ENCODE measurements at places on chromosomes 7 and 10.

- DNase-seq = no peak
Measured at GRCh38 chr10:76125900-76126299, 694.5 kb downstream of the LRMDA start.

DNA sequence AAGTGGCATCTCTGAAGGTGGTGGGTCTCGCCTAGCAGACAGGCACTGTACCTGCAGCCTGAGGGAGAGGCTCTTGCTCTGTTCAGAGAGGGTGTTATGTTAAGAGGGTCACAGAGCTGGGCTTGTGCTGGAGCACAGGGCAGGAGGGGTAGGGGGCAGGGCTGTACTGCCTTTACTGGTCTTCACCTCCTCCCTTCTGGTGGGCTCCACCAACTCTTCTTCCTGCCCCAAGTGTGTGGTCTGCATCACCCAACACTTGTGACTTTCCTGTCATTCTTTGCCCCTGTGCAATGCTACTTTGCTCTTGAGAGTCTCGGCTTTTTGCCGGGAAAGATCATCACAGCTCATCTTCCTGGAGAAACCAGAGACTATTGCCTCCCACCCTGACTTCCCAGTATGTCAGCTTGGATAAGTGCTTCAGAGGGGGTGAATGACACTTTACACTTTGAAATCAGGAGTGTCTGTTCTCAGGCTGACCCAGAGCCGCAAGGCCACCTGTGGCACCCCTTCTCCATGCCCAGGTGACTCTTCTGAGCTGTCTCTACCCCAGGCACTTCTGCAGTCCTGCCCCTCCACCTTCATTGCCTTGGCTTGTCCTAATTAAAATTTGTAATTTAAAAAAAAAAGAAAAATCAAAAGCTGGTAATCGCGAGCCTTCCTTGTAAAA, 38.4 kb upstream of the IKZF1 start:
- DNase-seq = no peak

DNA sequence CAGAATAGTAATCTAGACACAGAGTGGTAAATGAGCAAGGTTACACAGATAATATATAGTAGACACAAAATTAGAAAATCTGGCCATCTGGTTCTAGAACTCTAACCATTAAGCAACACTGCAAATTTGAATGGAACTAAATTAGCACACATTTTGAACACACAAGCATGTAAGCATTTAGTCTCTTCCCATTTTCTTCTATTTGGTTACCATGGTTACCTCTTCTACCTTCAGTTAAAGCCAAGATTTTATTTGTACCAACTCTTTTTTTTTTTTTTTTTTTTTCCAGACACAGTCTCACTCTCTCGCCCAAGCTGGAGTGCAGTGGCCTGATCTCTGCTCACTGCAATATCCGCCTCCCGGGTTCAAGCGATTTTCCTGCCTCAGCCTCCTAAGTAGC, 790.5 kb downstream of the MAGI2 start:
- DNase-seq = no peak

DNA sequence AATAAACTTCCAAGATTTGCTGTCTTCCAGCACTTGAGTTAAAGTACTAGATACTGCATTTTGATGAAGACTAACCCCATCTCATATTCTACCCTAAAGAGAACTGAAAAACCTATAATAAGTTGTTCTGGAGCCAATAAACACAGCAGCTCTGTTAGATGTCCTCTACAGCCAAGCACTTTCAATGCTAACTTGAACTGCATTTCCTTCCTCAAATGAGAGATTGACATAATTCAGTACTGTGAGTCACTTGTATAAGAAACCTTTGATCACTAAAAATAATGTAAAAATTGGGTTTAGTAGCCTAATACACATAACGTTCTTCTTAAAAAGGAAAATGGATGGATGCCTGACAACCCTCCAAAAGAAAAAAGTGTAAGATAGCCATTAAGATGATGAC, 81.3 kb downstream of the ITGB8 start:
- DNase-seq = no peak

- DNase-seq = no peak
Measured at GRCh38 chr10:92849234-92849525, 860 bp downstream of the EXOC6 start.

DNA sequence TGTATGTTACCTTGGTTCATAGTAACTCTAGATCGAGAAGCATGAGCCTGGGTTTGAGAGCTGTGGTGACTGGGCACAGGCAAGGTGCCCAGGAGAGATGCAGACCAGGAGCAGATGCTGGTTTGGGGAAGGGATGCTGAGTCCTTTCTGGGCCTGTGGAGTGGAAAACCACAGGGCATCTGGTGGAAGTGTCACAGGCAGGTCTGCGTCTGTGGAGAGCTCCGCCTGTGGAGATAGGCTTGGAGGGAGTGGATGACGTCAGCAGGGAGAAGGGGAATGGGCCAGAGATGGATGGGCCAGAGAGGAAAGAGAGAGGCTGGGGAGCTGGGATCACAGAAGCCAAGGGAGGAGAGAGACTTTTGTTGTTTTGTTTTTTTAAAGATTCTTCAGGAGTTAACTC, 14.8 kb downstream of the CYP26A1 start:
- DNase-seq = no peak

DNA sequence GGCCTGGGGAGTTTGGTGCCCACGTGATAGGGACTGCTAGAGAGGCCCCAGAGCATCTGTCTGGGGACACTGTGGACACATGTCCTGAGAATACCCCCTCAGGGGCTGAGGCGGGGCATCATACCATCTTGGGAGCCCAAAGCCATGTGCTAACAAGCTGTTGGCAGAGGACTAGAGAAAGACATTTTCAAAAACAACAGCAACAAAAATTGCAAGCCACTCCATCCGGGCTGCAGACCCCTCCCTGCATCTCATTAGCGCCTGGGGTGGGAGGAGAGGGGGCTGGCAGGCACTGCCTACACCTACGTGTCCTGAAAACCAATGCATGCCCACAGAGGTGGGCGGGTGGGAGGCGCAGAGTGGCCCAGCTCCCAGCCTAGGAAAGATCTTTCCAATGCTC, 507.4 kb upstream of the PODXL start:
- DNase-seq = no peak

DNA sequence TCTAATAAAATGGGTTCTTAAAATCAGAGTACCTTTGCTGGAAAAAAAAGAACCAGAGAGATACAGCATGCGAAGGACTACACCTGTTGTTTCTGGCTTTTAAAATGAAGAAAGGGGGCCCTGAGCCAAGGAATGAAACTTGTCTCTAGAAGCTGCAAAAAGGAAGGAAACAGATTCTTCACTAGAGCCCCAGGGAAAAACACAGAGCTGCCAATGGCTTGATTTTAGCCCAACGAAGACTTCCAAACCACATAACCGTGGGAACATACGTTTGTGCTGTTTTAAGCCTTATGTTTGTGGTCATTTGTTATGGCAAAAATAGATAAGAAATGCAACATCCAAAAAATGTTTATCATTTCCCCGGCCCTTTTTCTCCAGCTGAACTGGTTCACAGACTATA, 780.0 kb downstream of the SORCS1 start:
- DNase-seq = no peak

DNA sequence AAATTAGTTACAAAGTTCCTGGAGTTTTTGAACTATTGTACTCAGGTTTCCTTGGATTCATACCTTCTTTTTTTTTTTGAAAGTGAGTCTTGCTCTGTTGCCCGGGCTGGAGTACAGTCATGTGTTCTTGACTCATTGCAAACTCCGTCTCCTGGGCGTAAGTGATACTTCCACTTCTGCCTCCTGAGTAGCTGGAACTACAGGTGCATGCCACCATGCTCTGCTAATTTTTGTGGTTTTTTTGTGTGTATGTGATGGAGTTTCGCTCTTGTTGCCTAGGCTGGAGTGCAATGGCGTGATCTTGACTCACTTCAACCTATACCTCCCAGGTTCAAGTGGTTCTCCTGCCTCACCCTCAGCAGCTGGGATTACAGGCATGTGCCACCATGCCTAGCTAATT, 22.3 kb downstream of the MCM10 start:
- no peak for DNase-seq

GRCh38 chr7:91043186-91043585, 221.0 kb upstream of the FZD1 start:
- DNase-seq = no peak

GRCh38 chr10:132603851-132604533, 66.4 kb downstream of the INPP5A start:
- no peak for DNase-seq

DNA sequence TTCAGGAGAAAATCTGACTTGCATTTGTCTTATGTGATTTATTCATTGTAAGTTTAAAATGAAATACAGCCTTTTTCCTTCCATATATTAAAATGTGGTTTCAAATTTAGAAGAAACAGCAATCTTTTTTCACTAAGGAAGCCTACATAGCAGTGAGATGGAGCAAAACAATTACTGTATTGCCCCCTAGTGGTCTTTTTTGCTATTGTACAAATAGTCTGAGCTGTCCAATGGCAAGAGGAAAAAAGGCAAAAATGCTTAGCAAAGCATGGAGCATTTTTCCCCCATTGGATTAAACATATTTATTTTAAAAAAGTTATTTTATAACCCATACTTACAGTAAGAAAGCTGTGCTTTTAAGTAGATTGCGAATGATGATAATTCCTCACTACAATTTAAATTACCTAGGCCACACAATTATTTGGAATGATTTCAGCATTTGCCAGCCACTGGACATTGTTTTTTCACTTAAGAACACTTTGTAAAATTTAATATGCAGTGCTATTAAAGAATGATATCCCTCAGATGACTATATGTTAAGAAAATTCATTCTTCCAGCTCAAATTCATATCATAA, 119.5 kb downstream of the CPED1 start:
- no peak for DNase-seq

GRCh38 chr7:68422281-68422680, 1176.0 kb upstream of the AUTS2 start:
- DNase-seq = no peak

DNA sequence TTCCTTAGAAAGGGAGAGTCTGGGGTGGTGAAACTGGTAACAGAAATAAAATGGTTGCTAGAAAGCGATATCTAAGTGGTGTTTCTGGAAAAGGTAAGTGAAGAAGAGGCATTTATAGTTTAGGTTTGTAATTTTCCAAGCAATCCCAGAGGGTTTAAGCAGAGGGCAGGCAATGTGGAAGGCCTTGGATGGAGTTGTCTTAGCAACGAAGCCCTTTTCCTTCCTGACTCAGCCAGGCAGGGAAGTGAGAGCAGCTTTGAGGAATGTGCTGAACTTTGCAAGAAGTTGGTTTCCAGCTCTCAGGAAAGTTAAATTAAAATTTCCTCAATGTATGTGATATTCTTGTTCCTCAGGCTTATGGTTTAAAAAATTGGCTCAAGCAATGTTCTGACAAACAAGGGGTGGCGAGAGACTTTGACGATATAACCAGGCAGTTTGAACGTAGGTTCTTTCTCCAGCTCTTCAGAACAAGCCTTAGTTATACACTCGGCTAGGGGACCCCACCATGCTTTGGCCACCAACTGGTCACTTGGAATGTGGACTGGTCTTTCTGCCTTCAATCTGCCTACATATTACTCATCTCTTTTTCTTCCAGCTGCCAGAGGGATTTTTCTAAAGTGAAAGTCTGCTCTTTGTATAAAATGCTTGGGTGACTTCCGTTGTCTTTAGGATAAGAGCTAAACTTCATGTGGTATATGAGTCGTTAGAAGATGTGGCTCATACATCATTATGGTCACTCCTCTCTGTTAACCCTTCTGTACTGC, 66.9 kb upstream of the SLC25A13 start:
- no peak for DNase-seq

DNA sequence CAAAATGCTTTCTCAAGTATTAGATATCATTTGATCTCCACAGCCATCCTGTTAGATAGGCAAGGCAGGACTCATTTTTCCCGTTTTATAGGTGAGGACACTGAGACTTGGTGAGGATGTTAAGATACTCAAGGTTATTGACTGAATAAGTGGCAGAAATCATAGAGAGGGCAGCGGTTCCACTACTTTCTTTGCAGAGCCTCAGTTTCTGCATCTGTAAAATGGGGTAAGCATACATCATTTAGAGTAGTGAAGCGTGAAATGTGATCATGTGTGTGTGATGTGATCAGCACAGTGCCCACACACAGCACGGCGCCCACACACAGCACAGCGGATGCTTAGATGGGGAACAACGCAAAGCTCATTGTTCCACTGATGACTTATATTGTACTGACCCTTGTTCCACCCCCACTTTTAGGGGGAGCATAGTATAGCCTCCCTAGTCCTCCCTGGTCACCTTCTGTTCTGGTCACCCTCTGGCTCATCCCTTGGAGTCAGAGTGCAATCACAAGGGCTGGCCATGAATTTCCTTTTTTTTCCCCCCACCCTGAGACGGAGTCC, 10.5 kb downstream of the UBTD1 start:
- no peak for DNase-seq

DNA sequence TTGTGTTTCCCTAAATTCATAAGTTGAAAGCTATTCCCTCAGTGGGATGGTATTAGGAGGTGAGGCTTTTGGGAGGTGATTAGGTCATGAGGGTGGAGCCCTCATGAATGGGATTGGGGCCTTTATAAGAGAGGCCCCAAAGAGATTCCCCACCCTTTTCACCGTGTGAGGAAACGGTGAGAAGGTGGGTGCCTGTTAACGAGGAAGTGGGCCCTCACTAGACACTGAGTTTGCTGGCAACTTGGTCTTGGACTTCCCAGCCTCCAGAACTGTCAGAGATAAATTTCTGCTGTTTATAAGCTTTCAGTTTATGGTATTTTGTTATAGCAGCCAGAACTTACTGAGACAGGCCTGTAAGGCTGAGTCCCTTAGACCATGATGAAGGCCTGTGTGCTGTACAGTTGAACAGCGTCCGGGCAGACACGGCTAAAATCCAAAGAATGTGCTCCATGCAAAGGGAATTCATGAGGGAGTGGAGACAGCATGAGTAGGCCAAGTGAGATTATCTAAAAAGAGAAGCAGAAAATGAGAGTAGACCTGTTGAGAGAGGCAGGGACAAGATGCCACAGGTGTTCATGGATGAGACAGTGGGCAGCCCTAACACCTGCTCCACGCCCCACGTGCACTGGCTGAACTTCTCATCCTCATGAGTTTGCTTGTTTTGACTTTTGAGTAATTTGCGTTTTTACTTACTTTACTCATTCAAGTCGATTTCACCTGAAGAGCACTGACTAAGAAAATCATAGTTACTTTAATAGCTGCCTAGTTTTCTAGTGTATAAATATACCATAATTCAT, 66.9 kb upstream of the SFMBT2 start:
- no peak for DNase-seq

GRCh38 chr10:60846173-60846572, 67.9 kb downstream of the CDK1 start:
- DNase-seq = no peak

- DNase-seq = no peak
Measured at GRCh38 chr10:72421885-72422540, 67.3 kb upstream of the DNAJB12 start.

DNA sequence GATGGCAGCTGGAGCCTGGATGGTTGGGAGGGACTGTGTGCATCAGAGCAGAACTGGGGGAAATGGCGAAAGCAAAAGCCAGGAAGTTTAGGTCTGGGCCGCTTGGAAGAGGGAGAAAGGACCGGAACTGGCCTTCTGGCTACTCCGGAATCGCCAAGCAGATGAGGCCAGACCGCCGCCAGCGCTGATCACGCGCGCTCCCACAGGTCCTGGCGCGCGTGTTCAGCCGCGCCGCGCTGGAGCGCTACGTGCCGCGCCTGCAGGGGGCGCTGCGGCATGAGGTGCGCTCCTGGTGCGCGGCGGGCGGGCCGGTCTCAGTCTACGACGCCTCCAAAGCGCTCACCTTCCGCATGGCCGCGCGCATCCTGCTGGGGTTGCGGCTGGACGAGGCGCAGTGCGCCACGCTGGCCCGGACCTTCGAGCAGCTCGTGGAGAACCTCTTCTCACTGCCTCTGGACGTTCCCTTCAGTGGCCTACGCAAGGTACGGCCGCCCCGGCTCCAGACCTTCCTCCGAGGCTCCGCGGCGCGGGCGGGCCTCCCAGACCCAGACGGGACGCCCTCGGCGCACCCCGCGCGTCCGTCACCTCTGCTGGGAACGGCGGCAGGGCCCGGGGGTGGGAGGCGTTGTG, 2.0 kb downstream of the CYP26C1 start:
- DNase-seq = no peak
